ENCODE measurements at places on chromosomes 3 and 15.

GRCh38 chr3:144966560-144966959 lies 994.9 kb downstream of the DIPK2A start:
- no peak for DNase-seq

DNA sequence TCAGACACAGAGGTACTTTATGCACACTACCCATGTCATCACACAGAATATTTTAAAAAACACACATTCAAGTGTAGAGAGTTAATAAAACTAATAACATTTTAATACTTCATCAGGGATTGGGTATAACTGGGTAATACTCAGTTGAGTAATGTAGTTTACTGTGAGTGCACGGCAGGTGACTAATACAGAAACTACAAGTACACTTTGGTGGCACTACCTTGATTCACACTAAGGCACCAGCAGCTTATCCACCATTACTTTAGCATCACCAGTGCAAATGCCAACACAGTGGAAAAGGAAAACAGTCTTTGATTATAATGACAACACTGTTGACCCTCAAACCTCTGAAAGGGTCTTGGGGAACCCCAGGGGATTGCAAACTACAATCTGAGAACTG lies 33.6 kb downstream of the ZNF280D start:
- DNase-seq: no peak

- DNase-seq: no peak
Observed at GRCh38 chr3:185992831-185993374, 55.1 kb upstream of the TRA2B start.

GRCh38 chr15:77905301-77905920 lies 172.1 kb downstream of the TBC1D2B start:
- peak; percentile 10 for DNase-seq

- no peak for DNase-seq
Observed at GRCh38 chr3:36832406-36832805, 68.1 kb upstream of the DCLK3 start.

- DNase-seq: no peak
Observed at GRCh38 chr3:63135367-63135766, 142.7 kb upstream of the SYNPR start.

- no peak for DNase-seq
Observed at GRCh38 chr3:167666563-167666962, 12.8 kb upstream of the WDR49 start.

DNA sequence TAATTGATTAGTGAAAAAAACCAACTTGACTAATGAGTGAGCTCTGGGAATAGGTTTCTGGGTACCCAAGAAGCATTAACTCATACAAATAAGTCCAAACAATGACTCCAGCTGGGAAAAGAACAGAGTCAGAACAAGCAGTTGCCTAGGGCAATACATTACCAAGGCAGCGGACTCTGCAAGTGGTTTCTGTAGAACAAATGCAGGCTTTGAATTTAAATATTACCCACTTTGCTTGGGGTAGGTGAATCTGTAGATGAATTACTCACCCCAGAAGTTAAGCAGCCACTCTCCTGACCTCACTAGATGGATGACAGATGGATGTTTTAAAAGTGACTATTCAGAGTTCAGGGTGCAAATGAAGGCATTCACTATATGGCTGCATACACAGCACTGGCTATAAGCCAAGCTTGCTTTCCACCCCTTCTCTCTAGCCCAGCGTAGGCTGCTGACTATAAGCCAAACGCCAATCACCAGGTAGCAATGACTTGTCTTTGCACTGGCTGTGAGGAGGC lies 73.1 kb upstream of the BHLHE40 start:
- DNase-seq: no peak

- peak; percentile 99 for DNase-seq
Observed at GRCh38 chr15:43791993-43792760, at the start of gene SERF2. SERF2 (plus strand) TSS chr15:43792320; CDS start chr15:43792377, 57 bp downstream.

DNA sequence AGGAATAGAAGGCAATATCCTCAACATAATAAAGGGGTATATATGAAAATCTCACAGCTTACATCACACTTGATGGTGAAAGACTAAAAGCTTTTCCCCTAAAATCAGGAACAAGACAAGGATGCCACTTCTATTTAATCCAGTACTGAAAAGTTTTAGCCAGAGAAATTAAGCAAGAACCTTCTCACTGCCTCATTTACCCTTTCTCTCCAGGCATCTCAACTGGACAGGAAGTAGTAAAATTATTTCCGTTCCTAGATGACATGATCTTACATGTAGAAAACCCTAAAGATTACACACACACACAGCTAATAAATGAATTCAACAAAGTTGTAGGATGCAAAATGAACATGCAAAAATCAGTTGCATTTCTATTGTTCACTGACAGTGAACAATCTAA lies 11.2 kb downstream of the SCAP start:
- DNase-seq: no peak

GRCh38 chr15:78989701-78990240 lies 44.9 kb upstream of the CTSH start:
- DNase-seq: no peak
